SIG-M5 (cell line): ENCODE measurements at places on chromosomes 4 and X.

- DNase-seq = no peak
These were observed 958 bp upstream of the UGT2B7 start for GRCh38 chr4:69095301-69095731.

DNA sequence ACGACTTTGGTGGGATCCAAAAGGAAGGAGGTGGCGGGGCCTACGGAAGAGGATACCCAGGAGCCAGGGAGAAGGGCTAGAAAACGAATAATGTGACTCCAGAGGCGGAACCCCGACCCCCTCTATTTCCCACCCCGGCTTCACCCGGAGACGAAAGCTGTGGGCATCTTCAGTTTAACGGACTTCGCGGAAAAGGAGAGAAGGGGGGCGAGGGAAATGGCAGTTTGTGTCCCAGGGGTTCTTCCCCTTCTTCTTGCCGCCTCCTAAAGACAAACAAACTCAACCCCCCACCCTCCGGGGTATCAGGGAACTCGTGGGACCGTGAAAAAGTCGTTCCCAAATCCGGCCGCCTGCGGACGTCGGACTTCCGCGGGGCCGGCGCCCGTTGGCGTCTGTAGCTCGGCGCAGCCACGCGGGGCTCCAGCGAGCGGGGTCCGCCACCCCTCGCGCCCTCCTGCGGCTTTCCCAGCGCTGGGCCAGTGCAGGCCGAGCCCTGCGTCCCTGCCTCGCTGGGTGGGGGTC, 3.6 kb upstream of the LEF1 start:
- no peak for DNase-seq

GRCh38 chr4:165297626-165298025, 29.8 kb upstream of the MSMO1 start:
- DNase-seq = no peak

DNA sequence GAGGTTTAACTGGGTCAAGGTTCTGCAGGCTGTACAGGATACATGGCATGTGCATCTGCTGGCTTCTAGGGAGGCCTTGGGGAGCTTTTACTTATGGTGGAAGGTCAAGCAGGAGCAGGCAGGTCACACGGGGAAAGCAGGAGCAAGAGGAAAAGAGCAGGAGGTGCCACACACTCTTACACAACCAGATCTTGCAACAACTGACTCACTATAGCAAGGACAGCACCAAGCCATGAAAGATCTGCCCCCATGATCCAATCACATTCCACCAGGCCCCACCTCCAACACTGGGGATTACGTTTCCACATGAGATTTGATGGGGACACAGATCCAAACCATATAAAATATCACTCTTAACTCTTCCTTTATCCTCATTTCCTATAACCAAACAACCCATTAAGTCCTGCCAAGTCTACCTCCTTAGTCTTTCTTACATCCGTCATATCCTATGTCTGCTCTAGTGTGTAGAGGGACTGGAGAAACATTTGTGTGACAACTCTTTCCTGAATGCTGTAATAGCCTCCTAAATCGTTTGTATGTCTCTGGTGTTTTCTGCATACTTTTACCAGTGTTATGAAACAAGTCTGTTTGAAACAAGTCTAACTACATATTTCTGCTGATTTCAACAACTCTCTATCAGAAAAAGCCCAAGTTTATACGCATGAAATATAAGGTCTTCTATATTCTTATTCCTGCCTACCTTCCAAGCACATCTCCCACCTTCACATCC, 8.3 kb upstream of the RAP2C start:
- no peak for DNase-seq

DNA sequence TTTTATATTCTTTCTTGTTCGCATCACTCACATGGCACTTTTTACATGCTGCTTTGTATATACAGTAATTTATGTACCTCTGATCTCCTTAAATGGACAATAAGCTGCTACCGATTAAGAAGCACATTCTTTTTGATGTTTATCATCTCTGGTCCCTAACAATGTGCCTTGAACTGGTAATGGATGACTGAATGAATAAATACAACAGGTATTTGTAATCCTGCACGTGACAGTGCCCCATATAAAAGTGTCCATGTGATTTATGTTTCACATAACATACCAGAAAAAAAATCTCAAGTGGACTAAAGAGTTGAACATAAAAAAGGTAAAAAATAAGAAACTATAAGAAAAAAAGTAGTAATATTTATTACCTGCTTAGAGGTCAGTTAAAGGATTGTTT, 7.7 kb upstream of the SLAIN2 start:
- DNase-seq = no peak

DNA sequence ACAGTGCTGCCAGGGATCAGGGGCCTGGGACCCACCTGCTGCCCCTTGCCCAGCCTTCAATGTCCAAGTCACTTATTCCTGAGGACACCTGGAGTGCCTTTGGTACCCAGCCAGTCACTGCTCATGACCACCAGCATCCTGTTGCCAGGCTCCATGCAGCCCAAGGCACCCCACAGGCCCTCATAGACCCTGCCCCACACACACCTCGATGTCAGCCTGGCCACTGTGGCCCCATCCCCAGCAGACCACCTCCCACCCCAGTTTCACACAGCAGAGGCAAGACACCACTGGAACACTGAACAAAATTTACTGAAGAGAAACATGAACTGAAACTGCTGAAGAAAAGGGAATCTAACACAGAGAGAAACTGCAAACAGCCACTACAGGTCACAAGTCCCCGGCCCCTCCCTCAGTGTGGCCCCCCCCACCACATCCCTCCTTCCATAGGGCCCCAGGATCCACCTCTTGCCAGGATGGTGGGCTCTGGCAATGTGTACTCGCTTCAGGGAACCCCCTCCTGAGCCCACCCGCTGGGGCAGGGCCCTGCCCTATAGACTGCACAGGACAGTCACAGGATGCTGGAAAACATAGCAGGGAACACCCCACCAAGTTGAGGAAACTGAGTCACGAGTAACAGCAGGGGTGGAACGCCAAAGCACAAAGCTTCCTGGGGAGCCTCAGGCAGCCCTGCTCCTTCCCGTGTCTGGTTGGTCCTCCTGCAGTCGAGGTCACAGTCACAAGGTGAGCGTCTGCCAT, 5.2 kb downstream of the PNMA5 start:
- no peak for DNase-seq

GRCh38 chr4:1154523-1155182, 17.7 kb downstream of the SPON2 start:
- DNase-seq = no peak

DNA sequence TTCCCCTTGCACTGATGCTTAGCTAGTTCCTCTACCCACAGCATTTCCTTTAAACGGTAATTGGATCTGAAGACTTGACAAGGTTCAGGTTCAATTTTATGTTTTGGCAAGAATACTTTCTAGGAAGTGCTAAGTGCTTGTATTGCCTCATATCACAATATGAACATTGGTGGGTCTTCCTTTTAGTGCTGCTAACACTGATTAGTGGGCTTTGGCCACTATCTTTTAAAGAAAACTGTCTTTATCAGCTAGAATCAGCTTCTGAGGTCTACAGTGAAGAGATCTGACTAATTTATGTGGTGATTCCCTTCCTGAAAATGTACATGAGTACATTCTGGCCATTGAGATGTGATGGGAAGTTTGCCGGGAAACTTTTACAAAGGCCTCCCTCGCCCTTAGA, 316.7 kb upstream of the KLF3 start:
- DNase-seq = no peak

DNA sequence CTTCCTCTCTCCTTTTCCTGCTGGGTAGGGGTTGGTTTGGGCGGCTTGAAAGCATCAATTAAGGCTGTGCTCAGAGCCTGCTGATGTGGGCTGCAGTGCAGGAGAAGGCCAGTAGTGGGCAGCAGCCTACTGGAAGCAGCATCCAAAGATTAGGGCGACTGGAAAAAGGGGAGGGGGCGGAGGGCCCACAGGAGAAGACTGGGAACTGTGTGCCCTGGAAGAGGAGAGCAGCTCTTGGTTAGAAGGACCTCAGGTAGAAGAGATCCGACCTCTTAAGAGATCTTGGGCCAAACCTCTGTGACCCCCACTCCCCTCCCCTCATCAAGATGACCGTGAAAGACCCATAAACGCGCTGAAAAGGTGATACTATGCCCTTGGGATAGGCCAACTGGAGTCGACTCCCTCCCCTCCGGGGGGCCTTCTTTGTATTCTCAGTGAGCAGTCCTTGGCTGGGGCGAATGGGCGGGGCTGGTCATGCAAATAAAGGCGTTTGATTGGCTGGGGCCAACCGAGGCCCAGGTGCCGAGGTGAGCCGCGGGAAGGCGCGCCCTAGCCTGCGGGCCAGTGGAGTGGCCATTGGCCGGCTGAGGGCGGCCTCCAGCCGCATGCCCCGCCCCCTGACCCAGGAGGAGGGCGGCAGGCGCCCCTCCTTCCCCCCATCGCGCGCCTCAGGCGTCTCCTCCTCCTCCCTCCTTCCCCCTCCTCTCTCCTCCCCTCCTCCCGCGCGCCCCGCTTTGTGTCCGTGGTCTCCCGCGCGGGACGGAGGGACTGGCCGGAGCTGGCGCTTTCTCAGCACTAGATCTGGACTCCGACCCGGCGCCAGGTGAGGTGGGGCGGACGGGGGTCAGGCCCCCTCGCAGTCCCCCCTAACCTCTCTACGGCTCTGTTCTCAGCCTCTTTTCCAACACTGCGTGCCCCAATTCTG, 10.1 kb downstream of the DLG3 start:
- no peak for DNase-seq

- no peak for DNase-seq
These were observed at the start of gene GK for GRCh38 chrX:30653415-30654131. GK (plus strand) TSS chrX:30653423; CDS start chrX:30653538, 115 bp downstream.

- DNase-seq = no peak
These were observed 298.7 kb downstream of the CCSER1 start for GRCh38 chr4:90425893-90426292.

- DNase-seq = no peak
These were observed 55.5 kb downstream of the CLDN22 start for GRCh38 chr4:183264614-183265013.

DNA sequence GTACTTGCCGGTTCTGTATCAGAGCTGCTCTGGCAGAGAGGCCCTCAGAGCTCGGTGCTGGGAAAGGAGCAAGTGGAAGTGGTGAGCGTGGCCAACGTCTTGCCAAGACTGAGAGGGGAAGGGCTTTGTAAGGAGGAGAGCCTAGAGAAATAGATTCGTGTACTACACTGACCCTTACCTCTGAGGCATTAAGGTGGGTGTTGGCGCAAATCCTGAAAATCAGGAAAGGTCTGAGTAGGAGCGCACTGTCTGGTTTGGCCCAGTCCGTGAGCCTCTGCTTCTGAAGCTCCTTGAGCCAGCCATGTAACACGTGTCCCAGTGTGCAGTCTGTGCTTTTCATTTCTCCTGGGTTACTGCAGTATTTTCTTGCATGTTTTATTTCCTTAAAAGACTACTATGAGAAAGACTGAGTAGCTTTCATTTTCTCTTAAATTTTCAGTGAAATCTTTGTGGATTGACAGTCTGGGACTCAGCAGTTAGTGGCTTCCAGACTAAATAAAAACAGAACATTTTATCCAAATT, 140.5 kb downstream of the SOWAHB start:
- DNase-seq = no peak

DNA sequence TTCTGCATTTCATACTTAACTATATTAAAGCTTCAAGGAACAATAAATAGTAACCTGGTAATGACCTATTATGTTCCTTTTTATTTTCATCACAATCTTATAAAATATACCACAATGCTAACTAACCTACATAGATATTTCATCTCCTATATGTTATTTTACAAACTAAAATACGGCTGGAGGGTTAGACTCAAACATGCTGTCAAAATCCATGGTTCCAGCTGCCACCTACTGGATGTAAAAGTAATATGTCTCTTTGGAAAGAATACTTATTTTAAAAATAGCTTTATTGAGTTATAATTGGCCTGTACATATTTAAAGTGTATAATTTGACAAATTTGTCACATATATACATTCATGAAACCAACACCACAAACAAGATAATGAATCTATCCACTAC, 15.0 kb downstream of the RGN start:
- no peak for DNase-seq

DNA sequence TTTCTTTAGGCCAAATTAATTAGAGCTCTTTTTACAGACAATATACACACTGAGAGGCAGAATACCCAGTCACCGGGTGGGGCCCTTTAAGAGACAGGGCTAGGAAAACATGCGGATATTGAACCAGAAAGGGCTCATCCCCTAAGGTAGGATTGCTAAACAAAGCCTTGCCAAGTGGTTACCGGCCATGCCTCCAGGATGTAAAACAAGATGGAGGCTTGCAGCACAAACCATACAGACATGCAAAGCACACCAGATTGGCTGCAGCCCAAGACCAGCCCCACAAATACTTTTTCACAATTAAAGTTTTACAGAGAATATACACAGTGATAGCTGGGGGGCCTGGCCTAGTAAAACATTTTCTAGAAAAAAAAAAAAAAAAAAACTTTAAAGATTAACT, 210.0 kb downstream of the KLHL4 start:
- no peak for DNase-seq
